ENCODE measurements at places on chromosomes 1 and 21. TPM values are rescaled to one million over a fixed set of nuclear protein-coding genes. Genes with fewer than 3 reads are reported as not detected.

GRCh38 chr1:69123486-69123885 is 444.2 kb upstream of the LRRC7 start:
- DNase-seq = no peak

- DNase-seq = no peak
Observed at GRCh38 chr1:63509718-63510117, 13.3 kb downstream of the ITGB3BP start.

GRCh38 chr1:100431954-100432353 is 79.6 kb downstream of the CDC14A start:
- no peak for DNase-seq

DNA sequence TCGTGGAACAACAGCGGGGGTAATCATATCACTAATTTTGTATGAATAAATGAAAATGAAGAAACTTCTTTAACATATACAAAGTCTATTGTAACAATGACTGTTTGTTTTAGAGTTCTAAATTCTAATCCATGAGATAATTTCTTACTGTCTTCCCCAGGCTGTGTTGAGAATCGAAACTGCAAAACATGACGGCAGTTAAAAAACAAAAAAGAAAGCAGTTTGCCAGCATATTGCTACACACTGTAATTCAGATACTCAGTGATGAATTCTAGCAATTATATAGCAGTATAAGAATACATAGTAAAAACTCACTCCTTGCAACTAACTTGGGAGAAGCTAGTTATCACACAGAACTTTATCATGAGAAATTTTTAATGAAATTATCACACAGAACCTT is 22.1 kb downstream of the INSL5 start:
- DNase-seq = no peak

- DNase-seq = no peak
Observed at GRCh38 chr1:221900678-221901077, 158.8 kb upstream of the DUSP10 start.

DNA sequence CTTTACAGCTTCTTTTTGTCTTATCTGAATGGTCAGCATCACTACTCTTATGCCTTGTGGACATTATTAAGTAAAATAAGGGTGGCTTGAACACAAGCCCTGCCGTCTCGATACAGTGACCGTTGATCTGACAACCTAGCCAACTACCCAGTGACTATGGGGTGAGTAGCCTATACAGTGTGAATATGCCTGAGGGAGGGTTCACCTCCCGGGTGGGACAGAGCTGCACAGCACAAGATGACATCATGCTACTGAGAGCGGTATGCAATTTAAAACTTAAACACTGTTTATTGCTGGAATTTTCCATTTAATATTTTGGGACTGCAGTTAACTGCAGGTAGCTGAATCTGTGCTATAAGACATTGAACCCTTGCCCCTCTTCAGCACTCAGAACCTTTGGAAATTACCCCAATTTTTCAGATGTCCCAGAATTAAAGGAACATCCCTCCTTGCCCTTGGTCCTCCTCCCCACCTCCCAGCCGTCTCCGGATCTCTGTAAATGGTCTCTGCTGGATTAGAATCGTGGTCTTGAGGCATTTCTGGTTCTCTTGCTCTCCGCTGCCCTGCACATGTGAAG is 618.5 kb downstream of the PTPRU start:
- no peak for DNase-seq

Gene SLC2A5
- polyA plus RNA-seq = 0.12 TPM

DNA sequence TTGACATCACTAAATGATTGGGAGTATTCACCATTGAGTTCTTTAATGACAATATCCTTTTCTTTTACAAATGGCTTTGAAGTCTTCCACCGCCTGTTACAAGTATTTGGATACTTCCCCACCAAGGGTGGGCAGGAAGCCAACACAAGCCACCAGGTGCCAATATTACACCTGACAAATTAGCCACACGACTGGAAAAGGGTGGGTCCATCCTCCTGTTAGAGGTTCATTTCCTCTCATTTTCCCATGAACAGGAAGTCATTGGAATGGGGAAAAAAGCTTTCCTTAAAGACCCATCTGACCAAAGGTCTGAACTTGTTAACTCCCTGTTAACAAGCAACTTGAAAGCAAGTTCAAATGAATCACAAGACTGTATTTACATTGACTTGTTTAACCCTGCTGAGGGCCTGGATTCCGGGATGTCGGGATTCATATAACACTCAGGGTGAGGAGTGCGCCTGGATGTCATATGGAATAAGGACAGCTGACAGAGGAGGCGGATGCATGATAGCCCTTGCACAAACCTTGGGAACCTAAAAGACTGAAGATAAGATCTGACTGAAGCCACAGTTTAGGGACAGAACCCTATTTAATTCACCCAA is 40.5 kb upstream of the PROX1 start:
- no peak for DNase-seq

Data from A549 (cell line).